A549 treated with AZD2906 at 1 μM for 4 hours (cell line): ENCODE measurements at places on chromosomes 3 and 15. TPM values are rescaled to one million over a fixed set of nuclear protein-coding genes. Genes with fewer than 3 reads are reported as not detected.

The OR5H14 gene
- total RNA-seq: not detected in 5 replicates

The NMNAT3 gene
- 1.0 to 1.7 TPM (median 1.2 TPM) in 5 replicates for total RNA-seq

The GOLGA8S gene
- 0.11 to 0.17 TPM (median 0.14 TPM) in 5 replicates for total RNA-seq

The MFN1 gene
- total RNA-seq: 16.1 to 21.6 TPM (median 19.2 TPM) in 5 replicates

The GPX1 gene
- 272 to 325 TPM (median 297 TPM) in 5 replicates for total RNA-seq

The CHRM5 gene
- total RNA-seq: 0.02 to 0.06 TPM (median 0.03 TPM) in 4 of 5 replicates, not detected in the other

The DAZL gene
- total RNA-seq: not detected in 5 replicates

The CYP1A2 gene
- not detected in 5 replicates for total RNA-seq

The HYAL1 gene
- total RNA-seq: 0.39 to 0.84 TPM (median 0.54 TPM) in 5 replicates

The CCDC39 gene
- not detected in 5 replicates for total RNA-seq

The GP9 gene
- total RNA-seq: 0.14 TPM in 1 of 5 replicates, not detected in the others

The MUSTN1 gene
- 0.21 TPM in 1 of 5 replicates, not detected in the others for total RNA-seq

The LDHAL6B gene
- not detected in 5 replicates for total RNA-seq

The AMIGO3 gene
- total RNA-seq: 0.58 to 1.8 TPM (median 0.82 TPM) in 5 replicates

The EPHB1 gene
- 0.03 to 0.13 TPM (median 0.11 TPM) in 5 replicates for total RNA-seq

The NLGN1 gene
- total RNA-seq: not detected in 5 replicates

The CD47 gene
- total RNA-seq: 31.9 to 36.9 TPM (median 33.7 TPM) in 5 replicates

The CNTN4 gene
- not detected in 5 replicates for total RNA-seq

The LTF gene
- not detected in 5 replicates for total RNA-seq

The CASR gene
- total RNA-seq: not detected in 5 replicates

The NR2E3 gene
- 0.16 to 0.34 TPM (median 0.21 TPM) in 5 replicates for total RNA-seq

The ROPN1B gene
- not detected in 5 replicates for total RNA-seq

The RGMA gene
- 0.20 to 0.49 TPM (median 0.37 TPM) in 5 replicates for total RNA-seq

The PTH1R gene
- 0.72 to 2.3 TPM (median 1.4 TPM) in 5 replicates for total RNA-seq

The STARD9 gene
- 1.1 to 1.9 TPM (median 1.6 TPM) in 5 replicates for total RNA-seq

The ACTRT3 gene
- 2.6 to 3.3 TPM (median 3.1 TPM) in 5 replicates for total RNA-seq

The CCDC54 gene
- total RNA-seq: not detected in 5 replicates

The FBLN2 gene
- total RNA-seq: 1.7 to 3.0 TPM (median 2.4 TPM) in 5 replicates

The AHSG gene
- total RNA-seq: 0.05 to 0.12 TPM (median 0.06 TPM) in 4 of 5 replicates, not detected in the other

The TMEM158 gene
- total RNA-seq: 6.3 to 11.3 TPM (median 10.0 TPM) in 5 replicates

The C3orf22 gene
- total RNA-seq: not detected in 5 replicates

The XCR1 gene
- total RNA-seq: not detected in 5 replicates

The TNNC1 gene
- total RNA-seq: 0.86 to 1.4 TPM (median 1.1 TPM) in 5 replicates

The HRG gene
- total RNA-seq: not detected in 5 replicates

The SLC51A gene
- 0.11 TPM in 1 of 5 replicates, not detected in the others for total RNA-seq

The GOLGA6B gene
- total RNA-seq: 0.06 TPM in 1 of 5 replicates, not detected in the others

The CD200R1 gene
- 0.05 to 0.17 TPM (median 0.05 TPM) in 5 replicates for total RNA-seq

The ITGB5 gene
- 420 to 491 TPM (median 475 TPM) in 5 replicates for total RNA-seq

The C3orf49 gene
- not detected in 5 replicates for total RNA-seq

The FANCD2OS gene
- total RNA-seq: not detected in 5 replicates

The MESD gene
- total RNA-seq: 35.0 to 39.4 TPM (median 35.8 TPM) in 5 replicates

The MTMR10 gene
- total RNA-seq: 13.0 to 20.0 TPM (median 16.0 TPM) in 5 replicates

The WDR93 gene
- total RNA-seq: 0.13 to 0.25 TPM (median 0.21 TPM) in 5 replicates

The FBXW12 gene
- not detected in 5 replicates for total RNA-seq

The GPR62 gene
- total RNA-seq: not detected in 5 replicates

The MAN2C1 gene
- 59.1 to 81.3 TPM (median 67.6 TPM) in 5 replicates for total RNA-seq

The CHST2 gene
- 0.97 to 1.6 TPM (median 1.4 TPM) in 5 replicates for total RNA-seq

The TMCO5A gene
- total RNA-seq: not detected in 5 replicates

The CLRN1 gene
- total RNA-seq: not detected in 5 replicates
